ENCODE measurements at places on chromosomes 2 and 18.

GRCh38 chr2:98452396-98453027, 7.9 kb downstream of the INPP4A start:
- peak; percentile 47 for DNase-seq

DNA sequence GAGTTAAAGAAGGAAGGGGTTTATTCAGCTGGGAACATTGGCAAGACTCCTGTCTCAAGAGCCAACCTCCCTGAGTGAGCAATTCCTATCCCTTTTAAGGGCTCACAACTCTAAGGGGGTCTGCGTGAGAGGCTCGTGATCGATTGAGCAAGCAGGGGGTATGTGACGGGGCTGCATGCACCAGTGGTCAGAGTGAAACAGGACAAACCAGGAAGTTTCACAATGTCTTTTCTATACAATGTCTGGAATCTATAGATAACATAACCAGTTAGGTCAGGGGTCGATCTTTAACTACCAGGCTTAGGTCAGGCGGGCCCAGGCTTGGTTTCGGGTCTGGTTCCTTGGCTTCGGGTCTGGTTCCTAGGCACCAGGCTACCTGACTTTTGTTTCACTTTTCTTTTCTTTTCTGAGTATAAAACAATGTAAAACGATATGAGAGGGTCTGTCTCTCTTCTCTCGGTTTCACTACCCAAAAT, 30.1 kb upstream of the LIPG start:
- DNase-seq, result no peak

GRCh38 chr18:50630895-50631294, 71.0 kb downstream of the MAPK4 start:
- no peak for DNase-seq

DNA sequence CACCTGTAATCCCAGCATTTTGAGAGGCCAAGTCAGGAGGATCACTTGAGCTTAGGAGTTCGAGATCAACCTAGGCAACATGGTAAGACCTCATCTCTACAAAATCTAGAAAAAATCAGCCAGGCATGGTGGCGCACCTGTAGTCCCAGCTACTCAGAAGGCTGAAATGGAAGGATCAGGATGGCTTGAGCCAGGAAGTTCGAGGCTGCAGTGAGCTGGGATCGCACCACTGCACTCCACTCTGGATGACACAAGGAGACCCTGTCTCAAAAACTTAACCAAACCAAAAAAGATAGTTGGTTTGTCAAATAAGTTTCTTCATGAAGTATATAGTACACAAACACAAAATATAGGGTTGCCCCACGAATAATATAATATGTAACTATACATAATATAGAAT, 197.6 kb downstream of the DPP4 start:
- no peak for DNase-seq

DNA sequence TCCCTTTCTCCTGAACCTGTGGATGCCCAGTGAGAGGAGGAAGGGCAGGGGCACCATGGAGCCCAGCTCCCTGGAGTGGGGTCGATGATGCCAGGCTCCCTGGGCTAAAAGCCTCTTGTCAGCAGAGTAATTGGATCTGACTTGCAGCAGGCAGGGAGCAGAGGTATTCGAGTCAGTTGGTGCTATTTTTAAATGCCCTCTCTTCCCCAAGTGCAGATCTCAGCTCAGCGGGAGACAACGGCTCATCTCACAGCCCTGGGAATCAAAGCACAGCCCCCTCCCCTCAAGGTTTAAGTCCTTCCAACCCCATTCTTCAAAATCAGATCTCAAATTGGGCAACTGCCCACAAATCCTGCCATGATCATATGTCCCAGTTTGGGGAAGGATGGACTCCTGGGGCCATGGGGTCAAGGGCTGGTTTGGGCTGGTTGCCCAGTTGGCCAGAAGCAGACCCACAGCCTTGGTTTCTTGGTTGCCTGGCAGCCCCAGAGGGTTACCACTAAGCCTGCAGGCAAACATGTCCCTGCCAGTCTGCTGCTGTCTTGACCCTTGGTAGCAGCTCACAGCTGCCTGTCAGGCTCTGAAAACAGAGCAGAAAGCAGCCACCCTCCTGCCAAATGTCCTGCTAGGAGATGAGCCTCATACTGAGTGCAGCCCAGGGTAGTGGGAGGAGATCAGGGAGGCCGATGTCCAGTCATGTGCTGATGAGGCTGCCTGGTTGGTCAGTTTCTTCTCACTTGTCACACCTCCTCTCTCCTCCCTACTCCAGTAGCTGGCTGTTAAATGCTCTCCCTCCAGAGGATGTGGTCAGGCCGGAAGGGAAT, 244.9 kb downstream of the LOXHD1 start:
- no peak for DNase-seq

GRCh38 chr18:48929941-48930713, 20.6 kb downstream of the SMAD7 start:
- no peak for DNase-seq

DNA sequence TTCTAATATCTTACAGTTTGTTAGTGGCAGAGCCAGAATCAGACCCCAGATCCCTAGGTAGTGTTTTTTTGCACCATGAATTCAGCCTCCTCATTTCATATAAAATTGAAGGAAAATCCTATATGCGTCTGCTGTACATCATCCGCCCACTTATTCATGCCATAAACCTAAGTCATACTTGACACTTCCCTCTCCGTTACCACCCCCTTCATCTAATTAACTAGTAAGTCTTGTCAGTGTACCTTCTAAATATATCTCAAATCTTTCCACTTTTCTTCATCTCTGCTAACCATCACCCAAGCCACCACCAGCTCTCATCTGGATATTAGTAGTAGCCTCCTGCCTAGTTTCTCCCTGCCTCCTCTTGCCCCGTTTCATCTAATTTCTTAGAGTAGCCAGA, 248.7 kb upstream of the SIX3 start:
- DNase-seq, result no peak

- DNase-seq, result no peak
These were observed 393.9 kb downstream of the BCL11A start for GRCh38 chr2:60159519-60159918.

- no peak for DNase-seq
These were observed 9.3 kb upstream of the CCBE1 start for GRCh38 chr18:59706499-59706898.

- no peak for DNase-seq
These were observed 41.9 kb downstream of the LPIN2 start for GRCh38 chr18:2970772-2971659.

GRCh38 chr2:73022024-73022568, 49.4 kb downstream of the SFXN5 start:
- no peak for DNase-seq

GRCh38 chr18:37975446-37975845, 409.8 kb upstream of the CELF4 start:
- DNase-seq, result no peak

DNA sequence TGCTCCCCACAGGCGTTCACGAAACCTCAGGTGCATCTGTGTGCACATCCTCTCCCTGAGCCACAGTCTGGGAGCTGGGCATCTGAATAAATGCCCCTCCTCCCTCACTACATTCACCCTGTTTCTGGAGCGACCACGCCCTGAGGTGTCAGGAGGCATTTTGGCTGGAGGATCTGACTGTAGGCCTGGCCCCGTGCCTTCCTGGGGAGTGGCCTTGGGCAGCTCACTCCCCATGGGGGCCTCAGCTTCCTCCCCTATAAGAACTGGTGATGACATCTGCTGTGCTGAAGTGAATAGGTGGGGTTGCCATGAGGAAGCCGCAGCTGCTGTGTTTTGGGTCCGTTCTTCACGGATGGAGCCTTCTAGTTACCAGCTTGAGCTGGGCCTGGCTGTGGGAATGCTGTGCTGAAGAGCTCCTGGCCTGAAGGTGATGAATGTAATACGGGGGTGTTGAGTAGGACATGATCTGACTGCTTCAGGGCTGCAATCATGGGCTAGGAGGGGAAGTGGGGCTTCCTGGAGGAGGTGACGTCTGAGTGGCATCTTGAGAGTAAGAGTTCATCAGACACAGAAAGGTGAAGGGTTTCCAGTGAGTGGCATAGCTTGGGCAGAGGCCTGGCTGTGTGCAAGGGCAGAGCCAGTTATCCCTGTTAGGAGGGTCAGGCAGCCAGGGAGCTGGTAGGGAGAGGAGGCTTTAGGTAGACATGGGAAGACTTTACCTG, 58.2 kb downstream of the GLI2 start:
- DNase-seq, result no peak

DNA sequence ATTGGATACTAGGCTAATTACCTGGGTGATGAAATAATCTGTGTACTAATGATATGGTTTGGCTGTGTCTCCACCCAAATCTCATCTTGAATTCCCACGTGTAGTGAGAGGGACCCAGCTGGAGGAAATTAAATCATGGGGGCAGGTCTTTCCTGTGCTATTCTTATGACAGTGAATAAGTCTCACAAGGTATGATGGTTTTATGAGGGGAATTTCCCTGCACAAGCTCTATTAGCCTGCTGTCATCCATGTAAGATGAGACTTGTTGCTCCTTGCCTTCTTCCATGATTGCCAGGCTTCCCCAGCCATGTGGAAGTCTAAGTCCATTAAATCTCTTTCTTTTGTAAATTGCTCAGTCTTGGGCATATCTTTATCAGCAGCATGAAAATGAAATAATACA, 394.1 kb upstream of the SYT4 start:
- no peak for DNase-seq

DNA sequence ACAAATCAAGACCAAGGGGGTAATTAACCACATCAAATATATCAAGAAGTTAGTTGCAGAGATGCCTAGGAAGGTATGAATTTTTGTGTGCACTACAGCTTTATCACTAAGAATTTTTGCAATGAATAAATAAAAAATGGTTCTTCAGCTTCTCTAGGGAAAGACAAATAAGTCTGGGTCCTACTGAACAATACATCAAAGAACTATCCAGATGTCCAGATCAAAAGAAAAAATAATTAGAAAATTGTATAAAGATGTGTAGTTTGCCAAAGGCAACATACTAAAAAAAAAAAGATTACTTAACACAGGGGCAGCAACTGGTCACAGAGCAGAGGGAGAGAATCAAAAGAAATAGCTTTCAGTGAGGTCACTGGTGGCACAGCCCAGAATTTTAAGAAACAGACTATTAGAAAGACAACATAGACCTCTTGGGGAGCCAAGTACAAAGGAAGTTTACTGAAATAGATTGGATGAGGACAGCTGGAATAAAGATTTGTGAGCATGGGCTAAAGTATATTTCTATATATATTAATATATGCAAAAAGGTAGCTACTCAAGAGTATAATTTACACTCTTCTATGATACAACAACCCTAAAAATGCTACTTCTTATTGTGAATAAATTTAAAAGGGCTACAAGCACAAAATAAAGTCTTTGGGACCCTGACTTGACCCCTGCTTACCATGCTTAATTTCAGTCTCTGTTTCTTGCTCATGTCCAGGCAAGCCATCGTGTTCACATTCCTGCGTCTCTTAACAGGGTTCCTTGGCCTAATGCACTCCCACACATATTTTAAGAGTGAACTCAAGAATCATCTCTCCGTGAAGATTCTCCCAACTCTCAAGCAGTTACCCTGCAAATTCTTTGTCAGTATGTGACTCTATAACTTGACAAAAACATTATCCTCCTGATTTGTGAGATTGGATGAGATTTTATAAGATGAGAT, 99.0 kb upstream of the GRB14 start:
- no peak for DNase-seq

DNA sequence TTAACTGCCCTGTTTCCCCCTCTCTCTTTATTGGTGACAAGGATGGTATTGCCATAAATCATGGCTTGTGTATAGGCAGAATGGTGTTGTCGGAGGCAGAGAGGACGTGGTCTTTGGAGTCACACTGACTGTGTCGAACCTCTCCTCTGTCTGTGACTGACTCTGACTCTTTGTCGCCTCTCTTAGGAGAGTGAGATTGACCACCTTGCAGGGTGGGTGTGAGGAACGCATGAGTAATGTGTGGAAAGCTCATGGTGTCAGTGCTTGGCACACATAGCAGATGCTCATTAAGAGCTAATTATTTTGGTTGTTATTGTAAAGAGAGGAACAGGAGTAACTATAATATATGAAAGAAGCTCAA, 145.6 kb downstream of the TTC27 start:
- DNase-seq, result no peak

- no peak for DNase-seq
These were observed 374.8 kb downstream of the EPHA4 start for GRCh38 chr2:221197225-221197856.

GRCh38 chr18:32081881-32082280, 9.8 kb upstream of the RNF138 start:
- DNase-seq, result no peak

DNA sequence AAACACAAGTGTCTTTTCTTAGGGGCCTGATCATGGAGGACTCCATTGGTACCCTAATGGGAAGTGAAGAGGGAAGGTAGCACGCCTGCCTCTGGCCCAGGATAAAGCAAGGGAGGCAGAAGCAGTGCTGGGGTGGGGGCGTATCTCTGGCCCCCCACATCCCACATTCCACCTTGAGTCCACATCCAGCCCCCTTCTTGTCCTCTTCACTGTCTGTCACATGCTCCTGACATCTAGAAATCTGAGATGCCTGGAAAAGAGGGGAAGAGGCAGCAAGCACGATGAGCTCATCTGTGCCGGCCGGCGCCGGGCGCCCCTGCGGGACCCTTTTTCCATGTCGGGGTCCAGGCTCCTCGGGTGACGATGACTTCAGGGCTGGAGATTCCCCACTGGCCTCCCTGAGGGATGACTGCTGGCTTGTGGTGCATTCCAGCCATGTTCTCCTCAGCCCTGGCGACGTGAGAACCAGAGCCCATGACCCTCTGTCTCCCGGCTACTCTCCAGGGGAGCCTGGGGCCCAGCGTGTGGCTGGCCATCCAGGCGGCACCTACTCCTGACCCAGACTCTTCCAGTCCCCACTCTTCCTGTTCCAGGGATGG, 277.5 kb downstream of the DYSF start:
- no peak for DNase-seq

DNA sequence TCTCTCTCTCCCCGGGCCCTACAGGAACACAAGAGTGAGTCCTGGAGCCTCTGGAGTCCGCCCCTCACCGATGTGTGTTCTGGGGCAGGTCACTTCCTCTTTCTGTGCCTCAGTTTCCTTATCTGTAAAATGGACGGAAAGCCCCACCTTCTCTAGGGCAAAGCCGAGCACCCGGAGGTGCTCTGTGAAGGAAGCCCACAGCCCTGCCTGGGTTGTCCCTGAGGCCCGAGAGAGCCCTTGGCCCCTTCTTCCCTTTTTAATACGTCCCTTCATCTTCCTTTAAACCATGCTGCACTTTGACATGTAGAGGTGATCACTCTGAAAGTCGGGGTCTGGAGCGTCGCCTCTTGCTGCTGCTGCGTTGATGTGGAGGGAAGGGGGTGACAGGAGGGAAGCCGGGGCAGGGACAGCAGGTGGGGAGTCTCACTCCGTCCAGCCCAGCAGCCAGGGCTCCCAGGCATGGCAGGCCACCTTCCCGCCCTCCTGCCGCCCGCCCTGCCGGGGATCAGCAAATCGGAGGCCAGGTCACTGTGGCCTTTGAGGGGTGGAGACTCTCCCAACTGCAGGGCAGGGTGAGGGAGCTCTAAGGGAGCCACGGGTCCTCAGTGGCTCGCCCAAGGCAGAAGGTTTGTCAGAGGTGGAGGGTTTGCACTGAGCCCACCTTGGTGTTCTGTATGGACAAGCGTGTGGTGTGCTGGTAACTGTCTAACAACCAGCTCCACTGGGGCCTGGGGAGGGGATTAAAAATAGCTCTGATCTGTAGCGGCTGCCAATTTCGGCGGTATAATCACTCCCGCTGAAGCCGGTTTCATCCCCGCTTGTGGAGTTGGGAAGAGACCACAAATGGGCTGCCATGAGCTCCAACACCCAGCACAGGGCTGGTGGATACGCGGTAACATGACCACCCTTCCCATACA, 135.9 kb upstream of the ID2 start:
- DNase-seq, result no peak

GRCh38 chr2:230961091-230961491, 34.8 kb upstream of the SPATA3 start:
- no peak for DNase-seq
